Naive thymus-derived CD8-positive, alpha-beta T cell (primary cell): ENCODE measurements at places on chromosomes 1 and 21. TPM values are rescaled to one million over a fixed set of nuclear protein-coding genes. Genes with fewer than 3 reads are reported as not detected.

DNA sequence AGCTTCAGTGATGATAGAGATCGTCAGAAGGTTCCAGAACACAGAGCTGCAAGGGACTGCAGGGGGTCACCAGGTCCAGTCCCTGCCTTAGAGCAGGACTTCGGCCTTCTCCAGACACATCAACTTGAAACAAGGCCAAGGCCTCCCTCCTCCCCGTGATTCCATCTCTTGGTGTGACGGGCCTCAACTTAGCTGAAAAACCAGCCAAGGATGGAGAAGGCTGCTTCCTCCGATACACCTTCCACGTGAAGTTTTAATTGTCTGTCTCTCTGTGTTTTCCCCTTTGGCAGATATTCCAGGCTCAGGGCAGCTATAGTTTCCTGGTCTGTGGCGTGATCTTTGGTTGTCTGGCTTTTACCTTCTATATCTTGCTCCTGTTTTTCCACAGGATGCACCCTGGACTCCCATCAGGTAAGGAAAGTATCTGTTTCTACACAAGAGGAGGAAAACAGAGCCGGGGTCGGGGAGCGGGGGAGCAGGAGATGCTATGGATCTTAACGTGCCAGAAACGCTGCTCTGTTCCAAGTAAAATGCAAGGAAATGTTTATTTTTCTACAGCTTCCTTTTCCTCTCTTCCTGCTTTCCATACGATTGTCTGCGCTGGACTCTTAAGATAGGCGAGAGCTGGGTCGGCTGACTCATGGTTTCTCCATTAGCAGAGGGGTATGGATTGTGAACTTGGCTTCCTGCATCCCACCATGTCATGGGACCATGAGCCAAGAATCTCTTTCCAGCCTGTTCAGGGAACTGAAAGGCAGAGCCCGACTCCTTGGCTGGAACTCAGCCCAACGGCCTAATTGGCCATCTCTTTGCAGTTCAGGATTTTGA is 32.8 kb downstream of the ELK4 start:
- no peak overlapping the region for H3K4me3 ChIP-seq
- DNase-seq: no peak
- no peaks in the 10 kb centered on the region for H3K27me3 ChIP-seq
- no peak overlapping the region for H3K27ac ChIP-seq

DNA sequence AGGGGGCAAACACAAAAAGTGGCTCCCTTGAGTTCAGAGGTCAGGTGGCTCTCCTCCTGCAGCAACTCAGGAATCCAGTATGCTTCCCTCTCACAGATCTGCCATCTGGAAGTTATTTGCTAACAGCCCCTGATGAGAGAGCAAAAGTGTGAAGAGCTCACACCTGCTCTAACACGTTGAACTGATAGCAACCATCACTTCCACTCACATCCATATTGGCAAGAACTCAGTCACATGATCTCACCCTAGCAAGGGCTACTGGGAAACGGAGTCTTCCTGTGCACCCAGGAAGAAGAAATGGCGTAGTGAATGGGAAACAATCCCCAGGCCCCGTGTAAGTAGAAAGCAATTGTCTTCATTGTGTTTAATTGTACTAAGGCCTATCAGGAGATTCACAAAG is 20.7 kb upstream of the SLC45A1 start:
- no peaks in the 10 kb centered on the region for H3K4me1 ChIP-seq
- no peak for DNase-seq
- no peak overlapping the region for H3K4me3 ChIP-seq
- no peak overlapping the region for H3K27ac ChIP-seq
- peaks cover 5% of the 10 kb centered on the region for H3K27me3 ChIP-seq
- H3K36me3 ChIP-seq: no peaks in the 10 kb centered on the region

DNA sequence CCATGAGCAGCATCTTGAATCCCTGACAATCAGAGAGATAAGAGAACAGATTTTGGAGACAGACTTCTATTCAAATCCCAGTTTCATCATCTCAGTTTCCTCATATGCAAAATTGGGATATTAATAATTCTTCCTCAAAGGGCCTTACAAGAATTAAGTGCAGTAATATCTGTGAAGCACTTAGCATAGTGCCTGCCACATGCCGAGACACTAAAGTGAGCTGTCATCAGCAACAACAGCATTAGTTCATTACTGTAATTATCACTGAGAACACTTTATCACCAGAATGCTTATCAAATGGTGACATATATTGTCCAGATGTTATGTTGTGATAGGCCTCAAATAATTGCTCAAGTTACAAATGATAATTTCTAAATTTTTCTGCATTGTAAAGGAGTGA is 922 bp upstream of the FCRLB start:
- H3K4me3 ChIP-seq: no peak overlapping the region
- peaks cover 5% of the 10 kb centered on the region for H3K27me3 ChIP-seq
- H3K27ac ChIP-seq: no peak overlapping the region
- no peaks in the 10 kb centered on the region for H3K36me3 ChIP-seq

GRCh38 chr1:89754518-89754917 is 66.3 kb upstream of the LRRC8D start:
- no peaks in the 10 kb centered on the region for H3K27me3 ChIP-seq
- no peak for DNase-seq
- H3K4me1 ChIP-seq: peaks cover 68% of the 10 kb centered on the region
- H3K27ac ChIP-seq: peak overlapping the region; percentile 86
- H3K4me3 ChIP-seq: peak overlapping the region; percentile 49

DNA sequence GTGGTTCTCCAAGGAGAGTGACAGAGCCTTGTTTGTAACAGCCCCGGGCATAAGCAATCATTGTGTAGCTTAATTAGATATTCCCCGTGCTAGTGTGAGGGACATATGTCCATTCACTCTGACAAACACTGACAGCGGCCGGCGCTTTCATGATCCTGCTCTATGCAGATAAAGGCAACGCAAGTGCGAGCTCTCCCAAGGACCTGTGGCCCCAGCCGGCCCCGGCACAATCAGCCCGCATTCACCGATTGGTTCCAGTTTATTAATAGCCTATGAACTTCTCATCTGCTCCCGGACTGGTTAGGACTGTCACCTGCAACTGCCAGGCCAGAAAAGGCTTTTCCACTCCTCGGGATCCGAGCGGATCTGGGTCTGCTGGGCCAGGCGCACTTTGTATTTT is 18.0 kb upstream of the OLIG1 start:
- H3K27me3 ChIP-seq: peaks cover 4% of the 10 kb centered on the region
- no peaks in the 10 kb centered on the region for H3K36me3 ChIP-seq

- DNase-seq: no peak
- H3K27ac ChIP-seq: no peak overlapping the region
- H3K36me3 ChIP-seq: no peaks in the 10 kb centered on the region
- H3K27me3 ChIP-seq: peaks cover 9% of the 10 kb centered on the region
- no peaks in the 10 kb centered on the region for H3K4me1 ChIP-seq
Measured at GRCh38 chr1:233621923-233622322, 8.0 kb downstream of the KCNK1 start.

DNA sequence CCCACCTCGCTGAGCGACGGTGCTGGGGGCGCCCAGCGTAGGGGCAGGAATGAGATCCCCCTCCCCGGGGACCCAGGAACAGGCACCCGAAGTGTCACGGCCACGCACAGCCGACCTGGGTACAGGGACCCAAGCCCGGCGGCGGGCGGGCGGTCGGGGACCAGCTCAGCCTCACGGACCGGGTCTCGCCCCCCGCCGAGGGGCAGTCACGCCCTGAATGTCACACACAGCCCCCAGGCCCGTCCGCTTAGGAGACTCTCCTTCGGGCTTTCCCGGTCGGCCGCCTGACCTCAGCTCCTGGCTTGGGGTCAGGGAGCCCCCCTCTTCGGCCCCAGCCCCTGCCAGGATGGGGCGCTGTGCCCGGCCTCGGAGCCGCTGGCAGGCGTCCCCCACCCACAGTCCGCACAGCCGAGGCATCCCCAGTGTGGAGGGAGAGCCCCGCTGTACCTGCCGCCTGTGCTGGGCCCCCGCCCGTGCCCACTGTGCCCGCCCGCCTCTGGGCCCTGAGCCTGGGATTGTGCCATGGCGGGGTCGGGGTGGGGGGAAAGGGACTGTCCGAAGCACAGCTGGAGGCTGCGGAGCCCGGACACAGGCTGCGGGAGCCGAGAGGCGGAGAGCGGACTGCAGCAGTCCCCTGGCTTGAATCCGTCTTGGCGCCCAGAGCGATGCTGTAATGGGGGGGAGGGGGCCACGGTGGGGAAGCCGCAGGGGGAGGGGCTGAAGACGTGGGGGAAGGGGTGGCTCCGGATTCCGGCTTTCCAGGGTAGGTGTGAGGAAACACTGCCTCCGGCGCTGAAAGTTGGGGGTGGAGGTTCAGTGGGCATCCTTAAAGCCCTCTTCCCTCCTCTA is 627 bp upstream of the DLGAP3 start:
- H3K4me1 ChIP-seq: peaks cover 10% of the 10 kb centered on the region
- DNase-seq: no peak
- H3K36me3 ChIP-seq: peaks cover 2% of the 10 kb centered on the region
- H3K27me3 ChIP-seq: peaks cover 57% of the 10 kb centered on the region

GRCh38 chr21:44948426-44949120 is 8.7 kb downstream of the SLX9 start:
- DNase-seq: no peak
- H3K27me3 ChIP-seq: no peaks in the 10 kb centered on the region
- H3K4me1 ChIP-seq: peaks cover 15% of the 10 kb centered on the region
- peaks cover 26% of the 10 kb centered on the region for H3K36me3 ChIP-seq
- no peak overlapping the region for H3K27ac ChIP-seq

The TMEM82 gene
- total RNA-seq: not detected
